Karpas-422 (cell line): ENCODE measurements at places on chromosomes 6 and 20. TPM values are rescaled to one million over a fixed set of nuclear protein-coding genes. Genes with fewer than 3 reads are reported as not detected.

DNA sequence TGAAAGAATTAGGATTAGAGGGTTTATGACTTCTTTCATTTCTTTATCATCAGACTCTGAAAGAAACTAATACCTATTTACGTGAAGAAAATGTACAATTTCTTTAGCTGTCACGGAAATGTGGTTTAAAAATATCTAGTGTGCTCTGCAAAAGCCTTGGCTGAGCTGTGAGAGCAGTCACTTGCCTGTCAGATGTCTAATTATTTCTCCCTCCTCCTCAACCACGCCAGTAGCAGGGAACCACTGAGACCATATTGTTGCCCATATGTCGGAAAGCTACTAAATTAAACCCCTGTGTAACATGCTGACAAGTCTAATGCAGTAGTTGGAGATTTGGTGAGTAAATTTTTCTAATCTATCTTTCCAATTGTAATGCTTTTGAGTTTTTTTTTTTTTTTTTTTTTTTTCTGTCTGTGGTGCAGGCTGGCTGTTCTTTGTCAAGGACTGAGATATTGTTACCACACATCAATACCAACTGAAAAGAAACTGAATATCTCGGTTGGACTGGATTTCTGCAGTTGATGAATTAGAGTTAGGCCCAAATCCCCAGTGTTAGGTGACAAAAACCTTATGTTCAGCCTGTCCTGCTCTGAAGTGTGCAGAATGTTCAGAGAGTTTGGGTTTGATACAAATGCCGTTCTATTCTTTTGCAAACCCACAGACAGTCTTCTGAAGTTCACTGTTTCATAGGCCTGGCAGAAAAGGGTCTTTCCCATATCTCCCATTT lies 302.9 kb upstream of the SYNCRIP start:
- no peaks in the 10 kb centered on the region for H3K27me3 ChIP-seq
- no peak overlapping the region for H3K27ac ChIP-seq
- no peak for DNase-seq
- no peaks in the 10 kb centered on the region for H3K36me3 ChIP-seq
- H3K4me1 ChIP-seq, result no peaks in the 10 kb centered on the region

GRCh38 chr6:124994648-124995047 lies 32.4 kb downstream of the RNF217 start:
- H3K4me1 ChIP-seq, result peaks cover 15% of the 10 kb centered on the region
- no peaks in the 10 kb centered on the region for H3K27me3 ChIP-seq
- H3K4me3 ChIP-seq, result no peak overlapping the region

Gene KCNK16
- not detected in 2 replicates for total RNA-seq

GRCh38 chr6:104784884-104785283 lies 74.8 kb downstream of the HACE1 start:
- no peak overlapping the region for H3K27ac ChIP-seq
- peaks cover 10% of the 10 kb centered on the region for H3K4me1 ChIP-seq
- H3K27me3 ChIP-seq, result no peaks in the 10 kb centered on the region
- no peak overlapping the region for H3K4me3 ChIP-seq
- DNase-seq, result no peak
- peaks cover 4% of the 10 kb centered on the region; the same call in 1 of the 2 replicates for H3K36me3 ChIP-seq

Gene NELFE
- total RNA-seq, result 56.3 and 146 TPM in 2 replicates

GRCh38 chr20:16412906-16413305 lies 160.3 kb downstream of the KIF16B start:
- no peaks in the 10 kb centered on the region for H3K4me1 ChIP-seq
- no peak for DNase-seq
- no peaks in the 10 kb centered on the region for H3K27me3 ChIP-seq

DNA sequence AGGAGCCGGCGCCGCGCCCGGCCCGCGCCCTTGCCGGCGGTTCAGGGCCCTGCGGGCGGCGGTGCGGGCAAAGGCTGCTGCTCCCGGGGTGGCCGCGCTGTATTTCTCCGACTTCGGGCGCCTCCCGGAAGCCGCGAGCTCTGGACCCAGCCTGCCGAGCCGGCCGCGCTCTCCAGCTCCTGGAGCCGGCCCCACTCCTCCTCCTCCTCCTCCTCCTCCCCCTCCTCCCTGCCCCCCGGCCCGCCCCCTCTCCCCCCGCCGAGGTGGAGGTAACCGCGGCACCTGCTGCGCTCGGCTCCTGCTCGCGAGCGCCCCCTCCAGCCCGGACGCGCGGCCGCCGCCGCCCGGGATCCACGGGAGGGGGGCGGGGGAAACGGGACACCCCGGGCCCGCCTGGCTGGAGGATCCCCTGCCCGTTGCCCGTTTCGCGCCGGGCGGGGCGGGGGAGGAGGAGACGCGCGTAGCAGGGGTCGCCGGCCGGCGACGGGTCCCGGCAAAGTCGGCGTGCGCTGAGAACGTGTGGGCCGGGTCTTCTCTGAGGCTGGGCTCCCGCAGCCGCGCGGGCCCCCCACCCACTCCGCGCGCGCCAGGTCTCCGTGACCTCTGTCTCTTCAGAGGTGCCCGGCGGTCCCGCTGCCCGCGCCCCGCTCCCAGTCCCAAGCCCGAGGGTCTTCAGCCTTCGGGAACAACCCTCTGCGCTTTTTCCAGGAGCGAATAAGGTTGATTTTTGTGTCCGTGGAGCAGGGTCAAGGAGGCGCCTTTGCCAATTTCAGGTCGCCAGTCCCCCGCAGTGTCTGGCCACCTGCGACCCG lies at the start of gene SLC22A23:
SLC22A23 (minus strand) TSS at position 153 of the 812 bp plus-strand sequence. CDS start 491 bp downstream, outside the sequence.
- no peak within 1 kb of the TSS for H3K4me3 ChIP-seq
- H3K27me3 ChIP-seq, result no peaks in the 10 kb centered on the region
- H3K27ac ChIP-seq, result no peak within 1 kb of the TSS

DNA sequence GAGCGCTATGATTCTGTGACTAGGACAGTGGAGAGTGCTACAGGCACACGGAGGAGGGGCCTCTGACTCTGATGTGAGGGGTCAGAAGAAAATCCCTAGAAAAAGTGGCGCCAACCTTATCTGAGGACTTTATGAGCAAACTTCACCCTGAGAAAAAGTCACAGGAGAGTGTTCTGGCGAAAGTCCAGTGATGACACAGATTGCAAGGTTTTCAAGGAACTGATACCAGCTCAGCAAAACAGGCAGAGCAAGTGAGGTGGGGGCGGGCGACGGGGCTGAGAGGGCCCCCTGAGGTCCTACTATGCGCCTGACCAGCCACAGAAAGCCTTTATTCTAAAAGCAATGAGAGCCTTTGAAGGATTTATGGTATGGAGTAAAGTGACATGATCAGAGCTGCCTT lies 73.3 kb downstream of the SLC22A23 start:
- H3K27ac ChIP-seq, result no peak overlapping the region
- no peak overlapping the region for H3K4me3 ChIP-seq
- no peak for DNase-seq
- H3K27me3 ChIP-seq, result no peaks in the 10 kb centered on the region
- no peaks in the 10 kb centered on the region for H3K4me1 ChIP-seq

DNA sequence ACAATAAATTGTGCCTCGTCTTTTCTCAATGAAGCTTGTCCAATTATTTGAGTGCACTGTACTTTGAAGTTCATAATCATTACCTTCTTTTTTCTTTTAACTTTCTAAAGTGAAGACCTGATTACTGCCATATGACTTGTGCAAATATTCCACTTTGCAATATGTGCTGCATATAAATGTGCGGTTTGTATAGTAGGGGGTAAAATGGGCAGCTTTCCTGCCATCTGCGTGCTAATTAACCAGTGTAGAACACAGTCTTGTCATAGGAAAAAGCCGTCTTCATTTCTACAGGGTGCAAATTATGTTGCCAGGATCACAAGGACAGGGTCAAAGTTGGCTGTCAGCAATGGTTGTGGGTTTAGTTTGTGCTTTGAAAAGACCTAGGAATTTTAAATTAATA lies 397.0 kb downstream of the NKAIN2 start:
- no peak for DNase-seq
- no peaks in the 10 kb centered on the region for H3K36me3 ChIP-seq
- no peak overlapping the region for H3K4me3 ChIP-seq
- H3K27ac ChIP-seq, result no peak overlapping the region
- no peaks in the 10 kb centered on the region for H3K4me1 ChIP-seq
- H3K27me3 ChIP-seq, result no peaks in the 10 kb centered on the region

GRCh38 chr6:161303628-161304340 lies 29.9 kb upstream of the AGPAT4 start:
- DNase-seq, result no peak
- H3K4me1 ChIP-seq, result no peaks in the 10 kb centered on the region
- no peaks in the 10 kb centered on the region for H3K36me3 ChIP-seq
- H3K27me3 ChIP-seq, result no peaks in the 10 kb centered on the region
- H3K4me3 ChIP-seq, result no peak overlapping the region

GRCh38 chr6:161434921-161435747 lies 161.3 kb upstream of the AGPAT4 start:
- DNase-seq, result no peak
- no peaks in the 10 kb centered on the region for H3K36me3 ChIP-seq
- peaks cover 10% of the 10 kb centered on the region for H3K4me1 ChIP-seq
- H3K27me3 ChIP-seq, result no peaks in the 10 kb centered on the region

Gene EPB41L1
- total RNA-seq, result 5.9 and 10.6 TPM in 2 replicates

Gene C20orf96
- total RNA-seq, result 1.8 and 2.0 TPM in 2 replicates

DNA sequence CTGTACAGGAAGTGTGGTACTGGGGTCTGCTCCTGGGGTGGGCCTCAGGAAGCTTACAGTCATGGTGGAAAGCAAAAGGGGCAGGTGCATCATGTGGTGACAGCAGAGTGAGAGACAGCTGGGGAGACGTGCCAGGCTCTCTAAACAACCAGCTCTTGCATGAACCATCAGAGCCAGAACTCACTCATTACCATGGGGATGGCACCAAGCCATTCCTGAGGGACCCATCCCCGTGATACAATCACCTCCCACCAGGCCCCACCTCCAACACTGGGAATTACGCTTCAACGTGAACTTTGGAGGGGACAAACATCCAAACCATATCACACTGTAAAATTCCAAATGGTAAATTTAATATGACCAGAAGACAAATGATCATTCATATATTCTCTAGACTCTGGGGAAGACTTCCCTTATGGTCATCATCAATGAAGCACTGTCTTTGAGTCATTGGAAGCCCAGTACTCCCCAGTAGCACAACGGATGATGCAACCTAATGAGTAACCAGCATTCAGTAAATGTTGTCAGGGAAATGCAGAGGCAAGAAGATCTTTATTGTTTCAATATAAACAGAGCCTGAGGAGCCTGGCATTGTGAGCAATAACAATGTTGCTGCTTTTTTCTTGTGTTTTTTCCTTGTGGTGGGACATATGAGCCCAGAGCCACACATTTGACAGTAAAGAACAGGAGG lies 48.2 kb upstream of the RALY start:
- H3K27me3 ChIP-seq, result no peaks in the 10 kb centered on the region
- H3K4me3 ChIP-seq, result no peak overlapping the region
- H3K4me1 ChIP-seq, result no peaks in the 10 kb centered on the region
- H3K27ac ChIP-seq, result no peak overlapping the region
- no peaks in the 10 kb centered on the region for H3K36me3 ChIP-seq

GRCh38 chr20:53671370-53671769 lies 77.7 kb upstream of the ZNF217 start:
- H3K4me3 ChIP-seq, result no peak overlapping the region
- H3K36me3 ChIP-seq, result no peaks in the 10 kb centered on the region
- H3K4me1 ChIP-seq, result no peaks in the 10 kb centered on the region
- no peaks in the 10 kb centered on the region for H3K27me3 ChIP-seq
- no peak overlapping the region for H3K27ac ChIP-seq
- DNase-seq, result no peak

GRCh38 chr6:21987501-21987957 lies 309.3 kb downstream of the PRL start:
- no peak for DNase-seq
- H3K36me3 ChIP-seq, result no peaks in the 10 kb centered on the region
- H3K4me3 ChIP-seq, result no peak overlapping the region
- H3K4me1 ChIP-seq, result no peaks in the 10 kb centered on the region
